ENCODE measurements at places on chromosomes 12 and 14.

DNA sequence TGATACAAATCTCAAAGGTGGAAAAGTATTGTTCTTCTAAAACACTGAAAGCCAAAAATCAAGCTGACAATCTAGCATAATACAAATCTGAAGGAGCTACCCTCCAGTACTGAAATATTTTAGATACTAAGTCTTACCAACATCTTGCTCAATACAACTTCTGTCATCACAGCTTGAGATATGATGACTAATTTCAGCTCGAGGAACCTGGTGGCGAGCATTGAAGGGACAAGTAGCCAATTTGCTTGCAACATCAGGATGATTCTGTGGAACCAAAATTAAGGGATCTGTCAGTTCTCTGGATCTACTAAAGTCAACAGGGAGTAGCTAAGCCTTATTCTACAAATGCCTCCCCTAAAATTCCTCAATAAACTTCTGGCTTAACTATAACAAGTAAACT lies 10.4 kb downstream of the GTSF1 start:
- DNase-seq: no peak

DNA sequence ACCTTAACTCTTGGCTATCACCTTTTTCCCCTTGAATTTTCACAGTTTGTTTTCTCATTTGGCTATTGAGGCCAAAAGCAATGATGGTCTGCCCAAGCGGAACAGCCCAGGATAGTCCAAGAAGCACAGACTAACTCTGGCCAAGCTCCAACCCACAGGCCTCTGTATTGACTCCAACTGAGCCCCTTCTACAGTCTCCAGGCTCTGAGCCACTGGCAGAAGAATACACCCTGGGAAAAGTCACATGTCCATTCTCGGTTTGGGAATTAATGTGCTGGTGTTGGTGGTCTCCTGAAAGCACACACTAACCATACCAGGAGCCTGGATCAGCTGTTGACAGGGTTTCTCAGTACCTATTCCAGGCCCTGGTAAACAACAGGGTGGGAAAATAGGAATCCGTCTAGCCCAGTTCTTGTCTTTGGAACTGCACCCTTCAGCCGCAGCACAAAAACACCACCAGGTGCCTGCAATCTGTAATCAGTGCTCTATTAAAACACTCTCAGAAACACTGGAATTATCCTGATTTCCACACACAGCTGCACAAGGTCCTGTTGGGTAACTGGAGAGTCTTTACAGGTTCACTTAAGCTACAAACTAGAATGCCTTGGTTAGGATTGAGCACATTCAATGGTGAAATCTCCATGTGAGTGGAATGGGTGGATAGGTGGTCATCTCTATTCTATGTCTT lies 63.6 kb downstream of the STXBP6 start:
- no peak for DNase-seq

- no peak for DNase-seq
These were observed 8.3 kb downstream of the C3AR1 start for GRCh38 chr12:8057839-8058238.

GRCh38 chr12:54058128-54058768 lies 4.6 kb downstream of the HOXC4 start:
- DNase-seq: no peak

DNA sequence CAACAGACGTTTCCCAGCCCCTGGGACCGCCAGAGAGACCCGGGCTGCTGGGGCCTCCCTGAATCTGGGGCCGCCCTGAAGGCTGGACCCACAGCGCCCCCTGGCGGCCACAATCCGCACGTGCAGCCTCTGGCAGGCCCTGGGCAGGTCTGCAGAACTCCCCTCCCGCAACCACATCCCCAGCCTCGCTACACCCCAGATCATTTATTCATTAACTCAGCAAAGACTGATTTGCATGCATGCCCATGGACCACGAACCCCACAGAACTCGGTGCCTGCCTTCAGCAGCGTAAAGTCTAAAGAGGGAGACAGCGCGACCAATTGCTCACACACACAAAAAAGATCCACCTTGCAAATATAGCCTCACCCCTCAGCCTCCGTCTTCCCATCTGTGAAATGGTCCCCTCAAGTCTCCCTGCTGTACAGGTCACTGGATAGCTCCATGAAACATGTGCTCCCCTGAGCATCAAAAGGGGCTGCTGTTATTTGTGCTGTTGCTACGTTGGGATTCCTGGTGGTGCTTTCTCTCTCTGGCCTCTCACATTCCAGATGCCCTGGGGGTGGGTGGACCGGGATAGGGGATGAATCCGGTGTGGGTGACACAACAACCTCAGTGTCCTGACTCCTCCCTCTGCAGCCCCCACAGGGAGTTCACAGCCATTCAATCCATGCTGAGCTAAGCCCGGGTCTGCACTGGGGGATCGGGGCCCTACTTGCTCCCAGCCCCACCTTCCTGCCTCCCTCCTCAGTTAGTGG lies 96.4 kb downstream of the SCARB1 start:
- no peak for DNase-seq

GRCh38 chr12:42735861-42736361 lies 146.4 kb upstream of the PRICKLE1 start:
- DNase-seq: no peak

GRCh38 chr12:25241167-25242020 lies 9.3 kb downstream of the KRAS start:
- DNase-seq: no peak

Measured in vagina (tissue), 2 donors.